Aorta (tissue), 5 donors: ENCODE measurements at places on chromosomes 7 and 10. TPM values are rescaled to one million over a fixed set of nuclear protein-coding genes. Genes with fewer than 3 reads are reported as not detected.

DNA sequence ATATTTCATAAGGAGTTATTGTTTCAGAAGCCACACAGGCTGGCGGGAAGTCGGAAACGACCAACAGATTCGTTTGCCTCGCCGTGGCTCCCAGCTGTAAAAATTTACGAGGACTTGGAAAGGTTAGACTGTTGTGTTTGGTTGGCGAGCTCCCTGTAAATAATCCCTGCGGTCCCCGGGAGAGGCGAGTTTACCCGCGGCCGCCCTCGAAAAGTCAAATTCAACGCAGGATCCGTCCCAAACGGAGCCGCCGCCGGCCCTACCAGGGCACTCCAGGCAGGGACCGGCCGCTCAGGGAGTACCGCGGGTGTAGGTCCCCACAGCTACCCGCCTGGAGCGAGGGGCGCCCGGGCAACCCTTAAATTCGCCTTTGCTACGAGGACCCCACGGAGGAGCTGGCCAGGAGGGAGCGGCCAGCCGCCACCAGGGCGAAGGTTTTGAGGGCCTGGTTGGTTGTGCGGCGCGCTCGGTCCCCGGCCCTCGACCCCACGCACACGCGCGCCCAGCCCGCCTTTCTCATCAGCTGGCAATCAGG, 726 bp upstream of the HOXA9 start:
- no peak overlapping the region for H3K4me3 ChIP-seq
- no peaks in the 10 kb centered on the region for H3K4me1 ChIP-seq
- H3K36me3 ChIP-seq = no peaks in the 10 kb centered on the region
- H3K27me3 ChIP-seq = no peaks in the 10 kb centered on the region
- peak; percentile 44 for DNase-seq

GRCh38 chr10:436013-436697, 253.3 kb downstream of the DIP2C start:
- H3K4me1 ChIP-seq = no peaks in the 10 kb centered on the region
- no peaks in the 10 kb centered on the region for H3K27me3 ChIP-seq
- H3K27ac ChIP-seq = no peak overlapping the region
- H3K36me3 ChIP-seq = no peaks in the 10 kb centered on the region

KIAA1549 gene
- 1.0 TPM for total RNA-seq

- H3K4me3 ChIP-seq = no peak overlapping the region
- no peaks in the 10 kb centered on the region for H3K36me3 ChIP-seq
- no peaks in the 10 kb centered on the region for H3K4me1 ChIP-seq
- DNase-seq = no peak
Observed at GRCh38 chr7:127446842-127447241, 54.3 kb upstream of the ZNF800 start.

- no peaks in the 10 kb centered on the region for H3K36me3 ChIP-seq
- no peaks in the 10 kb centered on the region for H3K4me1 ChIP-seq
- H3K27ac ChIP-seq = no peak overlapping the region
- no peak for DNase-seq
Observed at GRCh38 chr10:61408105-61408504, 45.1 kb downstream of the TMEM26 start.

AGMO gene
- 1.3 TPM for total RNA-seq

DNA sequence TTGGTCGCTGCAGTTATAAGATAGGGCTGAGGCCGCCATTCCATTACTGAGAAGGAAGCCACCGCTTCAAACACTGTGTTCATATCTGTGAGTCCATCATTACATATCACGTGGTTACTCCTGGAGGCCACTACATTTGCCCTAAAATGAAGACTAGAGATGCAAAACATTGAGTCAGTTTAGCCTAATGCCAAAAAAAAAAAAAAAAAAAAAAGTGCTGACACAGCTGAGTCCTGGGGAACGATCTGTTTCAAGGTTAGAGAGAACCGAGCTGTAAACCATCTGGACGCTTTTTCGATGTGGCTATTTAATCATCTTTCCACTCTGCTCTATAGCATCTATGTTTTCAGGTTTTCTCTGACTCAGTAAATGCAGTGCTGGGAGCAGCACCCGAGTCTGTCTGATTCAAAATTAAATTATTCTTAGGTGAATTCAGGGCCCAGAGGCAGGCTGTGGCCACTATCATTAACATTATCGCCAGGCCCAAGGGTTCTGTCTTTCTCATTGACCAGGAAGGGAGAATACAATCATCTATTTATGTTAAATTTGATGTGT, 449.1 kb downstream of the PAXIP1 start:
- no peaks in the 10 kb centered on the region for H3K36me3 ChIP-seq
- no peaks in the 10 kb centered on the region for H3K27me3 ChIP-seq
- H3K4me1 ChIP-seq = no peaks in the 10 kb centered on the region
- DNase-seq = no peak

GRCh38 chr10:92087750-92088395, 164.3 kb downstream of the BTAF1 start:
- no peak overlapping the region for H3K4me3 ChIP-seq
- H3K27me3 ChIP-seq = no peaks in the 10 kb centered on the region
- H3K36me3 ChIP-seq = no peaks in the 10 kb centered on the region
- H3K4me1 ChIP-seq = no peaks in the 10 kb centered on the region
- no peak overlapping the region for H3K27ac ChIP-seq
- DNase-seq = peak; percentile 66

TYW1B gene
- total RNA-seq = 3.8 TPM

DNA sequence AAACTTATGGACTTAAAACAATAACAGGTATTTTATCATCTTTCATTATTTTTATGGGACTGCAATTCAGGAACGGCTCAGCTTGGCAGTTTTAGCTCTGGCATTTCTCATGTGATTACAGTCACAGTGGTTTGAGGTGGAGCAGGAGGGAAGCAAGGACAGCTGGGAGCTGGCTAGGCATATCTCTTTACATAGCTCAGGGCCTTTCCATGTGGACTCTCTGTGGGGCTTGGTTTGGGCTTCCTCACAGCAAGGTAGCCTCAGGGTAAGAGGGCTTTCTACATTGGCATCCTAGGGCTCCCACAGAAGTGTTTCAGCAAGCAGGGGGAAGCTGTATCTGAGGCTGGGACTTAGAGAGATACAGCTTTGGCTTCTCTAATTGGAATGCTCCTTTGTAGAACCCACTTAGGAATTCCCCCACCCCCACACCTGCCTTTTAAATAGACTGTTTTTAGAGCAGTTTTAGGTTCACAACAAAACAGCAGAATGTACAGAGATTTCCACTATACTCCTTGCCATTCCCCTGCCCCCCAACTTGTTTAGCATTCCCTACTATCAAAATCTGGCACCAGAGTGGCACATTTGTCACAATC, 26.6 kb upstream of the SDHAF3 start:
- no peaks in the 10 kb centered on the region for H3K27me3 ChIP-seq
- H3K27ac ChIP-seq = no peak overlapping the region
- no peaks in the 10 kb centered on the region for H3K4me1 ChIP-seq
- no peak overlapping the region for H3K4me3 ChIP-seq

GRCh38 chr10:91602868-91603568, 29.9 kb downstream of the PPP1R3C start:
- no peaks in the 10 kb centered on the region for H3K36me3 ChIP-seq
- peak overlapping the region; percentile 52 for H3K27ac ChIP-seq
- DNase-seq = no peak
- no peak overlapping the region for H3K4me3 ChIP-seq
- H3K4me1 ChIP-seq = peaks cover 6% of the 10 kb centered on the region

GPC2 gene
- total RNA-seq = 3.7 TPM

LAMB1 gene
- total RNA-seq = 120 TPM

GRCh38 chr7:158244873-158245723, 342.5 kb downstream of the PTPRN2 start:
- no peaks in the 10 kb centered on the region for H3K36me3 ChIP-seq
- H3K27me3 ChIP-seq = no peaks in the 10 kb centered on the region
- H3K4me3 ChIP-seq = no peak overlapping the region
- no peak for DNase-seq
- H3K27ac ChIP-seq = no peak overlapping the region

ADAMTS14 gene
- 2.4 TPM for total RNA-seq

DNA sequence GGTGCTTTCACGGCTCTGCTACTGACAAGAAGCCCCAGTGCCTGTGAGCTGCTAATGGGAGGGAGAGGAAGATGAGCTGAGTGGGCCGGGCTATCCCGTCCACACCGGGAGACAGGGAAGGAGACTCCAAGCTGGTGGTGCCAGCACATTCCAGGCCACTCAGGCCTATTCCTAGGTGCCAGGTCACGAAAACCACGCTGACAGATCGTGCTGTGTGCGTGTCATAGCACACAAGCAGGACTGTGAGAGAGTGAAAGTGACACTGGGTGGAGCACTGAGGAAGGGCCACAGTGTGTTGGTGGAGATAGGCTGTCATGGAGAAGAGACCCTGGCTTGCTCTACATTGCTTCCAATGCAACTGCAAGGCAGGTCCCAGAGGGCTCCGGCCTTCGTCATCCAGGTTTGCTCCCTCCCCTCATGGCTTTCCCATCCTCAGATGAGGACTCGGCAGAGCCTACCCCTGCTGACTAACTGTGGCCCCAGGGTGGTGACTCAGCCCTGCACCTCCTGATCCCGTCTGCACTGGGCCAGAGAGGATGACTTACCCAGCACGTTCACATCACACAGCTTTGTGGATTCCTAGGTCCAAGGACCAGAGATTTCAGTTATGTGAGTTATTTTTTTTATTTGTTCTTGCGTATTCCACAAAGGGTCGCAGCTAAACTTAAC, 167.3 kb downstream of the EGFR start:
- H3K27ac ChIP-seq = no peak overlapping the region
- no peaks in the 10 kb centered on the region for H3K27me3 ChIP-seq
- H3K36me3 ChIP-seq = peaks cover 3% of the 10 kb centered on the region
- no peak for DNase-seq

- no peaks in the 10 kb centered on the region for H3K27me3 ChIP-seq
- H3K4me1 ChIP-seq = no peaks in the 10 kb centered on the region
- no peaks in the 10 kb centered on the region for H3K36me3 ChIP-seq
- H3K4me3 ChIP-seq = no peak overlapping the region
Observed at GRCh38 chr10:132704008-132704814, 81.7 kb downstream of the NKX6-2 start.

DNA sequence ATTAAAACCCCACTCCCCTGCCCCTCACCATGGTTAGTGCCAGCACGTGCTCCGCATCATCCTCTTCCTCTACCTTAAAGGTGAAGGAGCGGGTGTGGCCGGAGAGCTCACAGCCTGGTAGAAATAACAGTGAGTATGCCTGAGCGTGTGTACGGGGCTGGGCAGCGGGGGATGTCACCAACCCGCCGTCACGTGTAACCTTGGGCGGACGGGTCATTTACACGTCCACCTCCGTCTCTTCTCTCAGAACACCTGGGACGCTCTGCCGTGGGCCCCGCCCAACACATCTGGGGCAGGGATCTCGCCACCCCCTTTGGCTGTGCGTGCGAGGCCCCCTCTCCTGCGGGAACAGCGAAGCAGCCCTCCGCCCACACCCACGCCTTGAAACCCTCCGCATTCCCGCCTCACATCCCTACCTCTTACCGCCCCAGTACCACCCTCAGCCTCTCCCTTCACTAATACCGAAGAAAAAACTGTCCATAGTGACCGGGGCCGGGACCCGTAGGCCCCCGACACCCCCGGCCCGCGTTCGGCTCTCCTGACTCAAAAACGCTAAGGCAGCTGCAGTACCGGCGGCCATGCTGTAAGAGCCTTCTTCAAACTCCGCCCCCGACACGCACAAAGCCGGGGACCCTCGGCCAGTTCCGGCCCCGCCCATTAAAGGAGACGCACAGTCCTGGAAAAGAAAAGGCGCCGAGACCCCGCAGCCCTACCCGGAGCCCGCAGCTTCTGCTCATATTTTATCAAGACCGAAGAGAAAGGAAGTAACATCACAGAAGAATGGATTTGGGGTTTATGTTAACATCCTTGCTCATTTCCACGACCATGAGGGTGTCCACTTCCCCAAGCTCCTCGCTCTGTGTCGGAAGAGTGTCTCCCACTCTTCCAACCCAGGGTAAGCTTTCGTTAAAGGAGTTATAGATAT, at the start of gene NPM3:
Gene NPM3, minus strand, starts transcription at position 636 of the 925 bp plus-strand sequence. Its CDS starts 56 bp downstream, at position 580.
- no peaks in the 10 kb centered on the region for H3K27me3 ChIP-seq
- H3K4me1 ChIP-seq = no peaks in the 10 kb centered on the region
- H3K4me3 ChIP-seq = peak within 1 kb of the TSS; percentile 43

DNA sequence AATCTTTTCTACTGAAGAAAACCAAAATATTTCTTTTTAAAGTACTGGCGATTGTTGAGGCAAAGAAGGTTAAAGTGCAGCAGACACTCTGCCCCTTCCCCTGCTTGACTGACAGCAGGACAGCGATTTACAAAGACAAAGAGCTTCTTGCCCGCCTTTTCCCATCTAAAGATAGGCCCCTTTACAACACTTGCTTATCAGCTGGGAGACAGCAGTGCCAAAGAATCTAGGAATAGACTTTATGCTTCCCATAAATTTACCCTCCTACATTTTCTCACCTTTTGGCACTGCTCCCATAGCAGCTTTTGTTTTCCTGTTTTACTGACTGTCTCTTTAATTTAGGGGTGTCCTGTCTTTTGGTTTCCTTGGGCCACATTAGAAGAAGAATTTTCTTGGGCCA, 824.1 kb downstream of the CCSER2 start:
- no peak overlapping the region for H3K27ac ChIP-seq
- DNase-seq = no peak
- no peaks in the 10 kb centered on the region for H3K27me3 ChIP-seq
- no peaks in the 10 kb centered on the region for H3K36me3 ChIP-seq
- H3K4me1 ChIP-seq = no peaks in the 10 kb centered on the region
- no peak overlapping the region for H3K4me3 ChIP-seq

DNA sequence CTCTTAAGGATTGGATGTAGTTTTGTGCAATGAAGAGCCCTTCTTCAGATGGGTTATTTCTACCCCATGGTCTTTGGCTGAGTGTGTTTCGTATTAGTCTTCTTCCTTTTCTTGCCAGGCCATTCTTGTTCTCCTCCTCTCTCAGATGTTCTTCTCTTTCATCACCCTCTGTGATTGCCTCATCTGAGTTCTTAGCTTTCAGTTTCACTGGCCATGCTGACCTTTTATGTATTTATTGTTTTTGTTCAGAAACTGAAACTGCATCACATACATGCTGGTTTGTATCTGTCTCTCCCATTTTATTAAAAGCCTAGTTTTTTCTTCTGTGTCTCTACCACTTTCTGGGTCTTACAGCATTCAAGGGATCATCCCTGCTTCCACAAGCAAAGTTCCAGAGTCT, 21.7 kb upstream of the PCGF5 start:
- peak overlapping the region; percentile 13 for H3K27ac ChIP-seq
- no peaks in the 10 kb centered on the region for H3K27me3 ChIP-seq
- DNase-seq = no peak
- no peak overlapping the region for H3K4me3 ChIP-seq
- no peaks in the 10 kb centered on the region for H3K36me3 ChIP-seq

- H3K4me3 ChIP-seq = no peak overlapping the region
- H3K27ac ChIP-seq = no peak overlapping the region
- H3K36me3 ChIP-seq = no peaks in the 10 kb centered on the region
Observed at GRCh38 chr7:67901808-67902480, 905.3 kb downstream of the TYW1 start.

DNA sequence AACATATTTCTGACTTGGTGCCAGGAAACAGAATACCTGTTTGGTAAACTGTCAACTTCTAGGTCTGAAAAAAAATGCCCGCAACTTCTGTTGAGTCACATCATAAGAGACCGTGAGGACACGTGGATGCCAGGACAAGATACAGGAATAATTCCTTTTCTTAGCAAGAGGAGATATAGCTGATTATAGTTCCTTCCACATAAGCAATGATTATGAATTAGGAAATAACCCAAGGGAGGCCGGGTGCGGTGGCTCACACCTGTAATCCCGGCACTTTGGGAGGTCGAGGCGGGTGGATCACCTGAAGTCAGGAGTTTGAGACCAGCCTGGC, 75.2 kb downstream of the CDC123 start:
- H3K27ac ChIP-seq = no peak overlapping the region
- H3K27me3 ChIP-seq = no peaks in the 10 kb centered on the region
- no peaks in the 10 kb centered on the region for H3K4me1 ChIP-seq
